ENCODE measurements at places on chromosomes 7 and 10. TPM values are rescaled to one million over a fixed set of nuclear protein-coding genes. Genes with fewer than 3 reads are reported as not detected.

DNA sequence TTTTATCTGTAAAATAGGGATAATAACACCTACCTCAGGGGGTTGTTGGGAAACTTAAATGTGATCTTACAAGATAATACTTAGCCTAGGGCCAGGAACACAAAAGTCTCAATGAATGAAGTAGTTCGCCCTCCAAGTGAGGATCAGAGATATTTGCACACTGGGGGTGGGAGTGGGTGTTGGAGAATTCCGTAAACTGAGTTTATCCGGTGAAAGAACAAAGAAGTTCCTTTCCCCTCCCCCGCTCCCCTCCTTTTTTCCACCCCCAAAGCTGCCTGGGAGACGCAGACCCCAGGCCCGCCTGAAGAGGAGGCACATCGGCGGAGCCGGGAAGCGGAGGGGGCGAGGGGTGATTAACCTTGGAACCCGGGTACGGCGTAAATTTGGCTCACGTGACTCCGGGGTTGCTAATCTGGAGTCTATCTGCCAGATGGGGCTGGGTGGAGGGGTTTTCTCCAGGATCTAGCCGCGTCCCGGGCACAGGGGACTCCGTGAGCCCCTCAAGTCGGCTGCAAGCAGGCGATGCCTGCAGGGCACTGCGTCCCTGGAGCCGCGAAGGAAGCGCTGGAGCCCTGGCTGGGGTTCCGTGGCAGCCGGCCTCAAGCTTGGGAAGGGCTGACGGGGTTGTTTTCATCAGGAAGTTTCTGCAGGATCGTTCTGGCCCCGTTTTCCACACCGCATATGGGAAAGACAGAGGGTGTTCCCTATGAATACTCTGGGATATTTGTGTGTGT lies 1.4 kb upstream of the PODXL start:
- DNase-seq: peak; percentile 93

- DNase-seq: no peak
Measured at GRCh38 chr10:10330418-10330817, 687.3 kb upstream of the CELF2 start.

DNA sequence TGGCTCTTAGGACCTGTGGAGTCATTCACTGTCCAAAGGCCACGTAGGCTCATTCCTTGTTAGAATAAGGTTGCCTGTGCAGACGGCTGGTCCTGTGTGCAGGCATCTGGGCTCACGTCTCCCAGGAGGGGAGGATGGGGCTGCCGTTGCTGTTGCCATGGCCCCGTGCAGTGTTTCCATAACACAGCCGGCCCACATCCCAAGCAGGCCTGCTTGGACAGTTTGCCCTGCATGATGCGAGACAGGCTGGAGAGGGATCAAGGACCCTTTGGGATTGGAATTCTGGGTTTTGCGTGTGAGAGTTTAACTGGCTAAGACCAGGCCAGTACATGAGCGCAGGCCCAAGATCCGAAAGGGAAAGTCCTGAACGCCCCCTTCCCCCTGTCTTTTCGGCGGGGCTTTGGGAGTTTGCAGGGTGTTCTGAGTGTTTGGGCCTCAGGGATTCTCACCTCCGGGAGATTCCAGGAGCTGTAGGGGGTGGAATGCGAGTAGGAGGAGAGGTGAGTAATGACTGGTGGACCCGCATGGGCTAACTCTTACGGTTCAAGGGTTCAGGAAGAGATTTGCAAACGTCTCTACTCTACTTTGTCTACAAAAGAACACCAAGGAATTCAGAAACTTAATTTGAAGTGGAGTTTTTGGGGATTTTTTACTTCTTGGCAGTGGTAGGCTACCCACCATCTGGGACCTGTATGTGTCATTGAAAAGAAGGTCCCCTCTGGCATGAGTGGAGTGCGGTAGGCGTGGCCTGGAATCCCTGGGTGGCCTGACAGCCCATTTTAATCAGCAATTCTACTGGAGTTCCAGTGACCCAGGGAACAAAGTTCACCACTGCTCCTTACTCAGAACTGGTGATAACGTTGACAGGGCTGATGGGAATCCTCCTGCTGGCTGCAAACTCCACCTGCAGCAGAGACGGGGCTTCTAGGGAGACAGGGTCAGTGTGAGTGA lies 125.4 kb downstream of the ITIH5 start:
- peak; percentile 60 for DNase-seq

- no peak for DNase-seq
Measured at GRCh38 chr7:12398186-12398585, 5.5 kb downstream of the VWDE start.

- no peak for DNase-seq
Measured at GRCh38 chr10:92722349-92722748, 32.6 kb downstream of the HHEX start.

DNA sequence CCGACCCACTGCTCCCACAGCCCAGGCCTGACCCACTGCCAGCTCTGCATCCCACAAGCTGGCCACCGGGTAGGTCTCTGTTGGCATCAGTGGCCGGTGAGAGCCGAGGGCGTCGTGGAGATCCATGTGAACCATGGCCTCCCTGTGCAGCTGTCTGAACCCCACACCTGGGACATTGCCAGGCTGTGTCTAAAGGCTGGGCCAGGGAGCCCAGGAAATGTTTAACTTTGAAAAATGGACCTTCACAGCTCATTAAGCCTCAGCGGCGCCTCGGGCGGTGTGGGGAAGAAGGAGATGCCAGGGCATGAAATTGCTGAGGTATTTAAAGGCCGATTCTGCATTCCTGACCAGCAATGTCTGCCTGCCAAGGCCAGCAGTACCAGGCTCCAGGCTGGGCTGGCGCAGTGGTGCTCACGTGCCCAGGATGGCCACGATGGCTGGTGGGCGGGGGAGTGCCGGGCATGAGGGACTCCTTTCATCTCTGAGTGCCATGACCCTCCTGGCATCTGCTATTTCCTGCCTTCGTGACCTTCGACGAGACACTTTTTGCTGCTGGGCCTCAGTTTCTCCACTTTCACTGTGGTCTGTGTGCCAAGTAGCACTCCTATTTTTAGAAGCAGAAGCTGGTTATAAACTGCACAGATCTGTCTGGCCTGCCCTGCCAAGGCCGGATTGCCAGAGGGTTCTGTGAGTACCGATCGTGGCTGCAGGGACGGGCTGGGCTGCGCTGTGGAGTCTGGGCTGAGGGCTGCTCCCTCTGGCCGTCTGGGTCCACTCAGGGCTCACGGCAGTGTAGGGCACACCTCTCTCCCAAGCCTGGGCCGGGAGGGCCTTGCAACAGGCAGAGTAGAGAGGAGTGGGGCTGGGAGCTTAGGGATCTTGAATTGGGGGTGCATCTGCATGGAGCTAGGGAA lies 21.8 kb downstream of the ELFN1 start:
- peak; percentile 36 for DNase-seq

Gene UTF1
- total RNA-seq: 8.8 TPM

DNA sequence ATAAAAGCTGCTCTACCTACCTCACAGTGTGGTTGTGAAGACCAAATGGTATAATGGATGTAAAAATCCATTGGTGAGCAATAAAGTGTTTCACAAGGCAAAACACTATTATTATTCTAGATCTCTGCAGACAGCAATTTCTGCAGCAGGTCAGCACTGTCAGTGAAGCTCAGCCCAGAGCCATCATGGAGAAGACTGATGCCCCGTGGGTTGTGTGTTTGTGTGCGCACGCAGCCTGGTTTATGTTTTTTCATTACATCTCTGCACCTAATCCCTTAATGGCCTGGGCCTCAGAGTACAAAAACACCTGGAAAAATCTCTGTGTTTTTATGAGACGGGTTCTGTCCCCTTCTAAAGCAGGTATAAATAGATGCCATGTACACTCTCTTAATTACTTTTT lies 64.2 kb downstream of the PARP12 start:
- DNase-seq: no peak

DNA sequence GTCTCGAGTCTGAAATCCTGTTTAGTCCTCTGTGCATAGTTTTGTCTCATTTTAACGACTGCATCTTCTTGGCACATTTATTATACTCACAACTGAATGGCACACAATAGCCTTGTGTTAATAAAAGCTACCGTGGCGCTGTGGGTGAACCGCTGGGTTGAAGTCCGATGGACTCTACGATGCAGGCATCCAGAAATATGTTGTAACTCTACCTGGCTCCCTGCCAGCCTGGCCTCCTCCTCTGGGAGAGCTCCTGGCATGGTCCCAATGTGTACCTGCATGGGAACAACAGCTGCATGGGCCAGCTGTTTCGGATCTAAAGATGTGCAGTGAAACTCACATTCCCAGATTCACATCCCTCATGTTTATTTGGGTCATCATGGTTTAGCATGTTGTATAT lies 3.7 kb upstream of the DPYSL4 start:
- no peak for DNase-seq

Gene PON1
- total RNA-seq: not detected
